DMS153 (cell line): ENCODE measurements at places on chromosomes 5 and 9.

DNA sequence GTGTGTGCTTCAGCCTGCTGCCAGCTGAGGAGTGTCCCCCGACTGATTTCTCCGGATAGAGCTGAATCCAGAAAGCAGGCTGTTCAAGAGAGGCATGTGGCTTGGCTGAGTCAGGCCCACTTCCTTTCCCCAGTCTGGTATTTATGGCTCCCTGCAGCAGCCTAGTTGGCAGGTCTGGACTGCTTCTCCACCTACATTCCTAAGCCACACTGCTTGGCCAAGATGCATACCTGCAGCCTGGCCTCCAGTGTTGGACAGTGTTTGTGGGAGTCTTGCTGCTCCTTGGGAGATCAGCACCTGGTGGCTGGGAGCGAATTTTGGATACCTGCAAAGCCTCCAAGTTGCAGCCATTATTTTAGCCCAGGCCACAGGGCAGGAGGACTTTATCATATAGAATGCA lies 670.8 kb downstream of the ACTL7B start:
- no peak for DNase-seq

- DNase-seq, result peak; percentile 6
These were observed 403.5 kb upstream of the TYRP1 start for GRCh38 chr9:12289711-12290110.

DNA sequence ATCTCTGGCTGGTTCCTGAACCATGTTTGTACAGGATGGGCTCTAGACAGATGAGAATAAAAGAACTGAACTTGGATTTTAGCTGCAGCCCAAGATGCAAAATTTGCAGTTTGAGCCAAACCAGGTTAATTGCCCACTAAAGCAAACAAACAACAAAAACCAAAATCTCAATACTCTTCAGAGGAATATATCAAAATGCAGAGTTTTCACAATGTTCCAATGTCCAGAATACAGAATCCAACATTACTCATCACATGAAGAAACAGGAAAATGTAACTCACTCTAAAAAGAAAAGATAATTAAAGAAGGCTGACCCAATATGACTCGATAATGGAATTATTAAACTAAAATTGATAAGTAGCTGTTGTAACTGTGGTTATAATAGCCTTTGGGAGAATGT lies 20.4 kb downstream of the FOXI1 start:
- no peak for DNase-seq

DNA sequence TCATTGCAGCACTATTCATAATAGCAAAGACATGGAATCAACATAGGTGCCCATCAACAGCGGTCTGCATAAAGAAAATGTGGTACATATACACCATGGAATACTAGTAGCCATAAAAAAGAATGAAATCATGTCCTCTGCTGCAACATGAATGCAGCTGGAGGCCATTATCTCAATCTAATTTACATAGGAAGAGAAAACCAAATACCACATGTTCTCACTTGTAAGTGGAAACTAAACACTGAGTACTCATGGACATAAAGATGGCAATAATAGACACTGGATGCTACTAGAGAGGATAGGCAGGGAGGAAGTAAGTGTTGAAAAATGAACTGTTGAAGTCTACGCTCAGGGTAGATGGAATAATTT lies 203.9 kb upstream of the CDH9 start:
- DNase-seq, result peak; percentile 97

DNA sequence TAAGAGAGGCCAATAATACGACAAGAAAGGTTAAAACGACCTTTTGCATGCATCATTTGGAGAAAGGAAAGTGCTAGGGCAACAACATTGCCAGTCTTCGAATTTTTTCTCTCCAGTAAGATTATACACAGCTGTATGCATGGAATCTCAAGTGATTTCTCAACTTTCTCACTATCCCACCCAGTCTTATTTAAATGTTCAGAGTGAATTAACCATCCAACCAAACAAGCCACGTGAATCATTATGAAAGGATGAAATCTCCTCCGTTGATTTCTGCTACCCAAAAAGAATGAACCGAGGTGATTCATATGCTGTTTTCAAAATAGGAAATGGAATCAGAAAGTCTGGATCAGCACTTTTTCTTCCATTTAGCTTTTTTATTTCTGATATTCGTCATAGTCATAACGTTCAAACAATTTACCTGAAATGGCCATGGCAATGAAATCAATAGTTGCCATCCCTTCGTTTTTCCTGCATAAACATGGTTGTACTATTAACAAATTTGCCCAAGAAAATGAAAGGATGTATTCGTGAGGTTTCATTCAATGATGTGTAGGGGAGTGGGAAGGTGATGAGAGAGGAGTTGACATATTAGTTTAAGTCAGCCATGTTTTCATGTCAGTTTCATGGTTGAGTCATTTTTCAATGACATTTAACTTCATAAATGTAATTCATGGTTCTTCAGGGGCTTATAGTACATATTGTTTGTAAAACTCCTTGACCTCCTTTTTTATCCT lies 170.9 kb upstream of the WWC1 start:
- no peak for DNase-seq

DNA sequence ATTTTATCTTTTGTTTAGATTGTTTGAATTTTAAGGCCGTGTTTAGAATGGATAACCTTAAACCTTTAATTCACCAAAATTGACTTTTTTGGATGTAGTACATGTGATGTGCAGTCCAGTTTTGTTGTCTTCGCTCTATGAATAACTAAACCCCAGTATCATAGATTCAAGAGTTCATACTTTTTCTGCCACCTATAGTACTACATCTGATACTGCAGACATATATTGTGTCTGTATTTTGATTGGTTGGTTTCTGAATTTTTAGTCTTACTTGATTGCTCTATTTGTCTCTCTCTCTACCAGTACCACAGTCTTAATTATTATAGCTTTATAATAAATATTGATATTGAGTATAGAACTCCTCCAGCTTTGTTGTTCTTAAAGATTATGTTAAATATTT lies 58.1 kb downstream of the PPIP5K2 start:
- no peak for DNase-seq

- no peak for DNase-seq
These were observed 333.6 kb downstream of the CSNK1G3 start for GRCh38 chr5:123845356-123846100.

DNA sequence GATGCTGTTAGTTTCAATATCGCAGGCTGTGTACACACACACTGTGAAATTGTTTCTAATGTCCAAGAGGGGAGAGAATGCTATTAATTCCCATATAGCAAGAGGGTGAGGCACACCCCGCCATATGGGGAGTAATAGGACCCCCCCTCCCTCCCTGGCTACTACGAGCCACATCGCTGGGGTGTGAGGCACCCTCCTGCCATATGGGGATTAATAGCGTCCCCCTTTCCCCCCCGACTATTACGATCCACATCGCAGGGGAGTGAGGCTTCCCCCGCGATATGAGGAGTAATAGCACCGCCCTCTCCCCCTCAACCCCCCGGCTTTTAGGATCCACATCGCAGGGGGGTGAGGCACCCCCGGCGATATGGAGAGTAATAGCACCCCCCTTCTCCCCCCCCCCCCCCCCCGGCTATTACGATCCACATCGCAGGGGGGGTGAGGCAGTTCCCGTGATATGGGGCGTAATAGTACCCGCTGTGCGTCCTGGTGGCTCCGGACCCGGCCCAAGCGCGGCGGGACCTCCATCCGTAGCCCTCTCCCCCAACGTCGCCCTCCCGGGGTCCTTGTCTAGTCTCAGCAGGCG lies 494 bp upstream of the STK32A start:
- no peak for DNase-seq

- no peak for DNase-seq
These were observed 39.4 kb downstream of the UNC5A start for GRCh38 chr5:176849611-176850227.

- no peak for DNase-seq
These were observed 17.1 kb downstream of the SCAI start for GRCh38 chr9:125126019-125126746.

DNA sequence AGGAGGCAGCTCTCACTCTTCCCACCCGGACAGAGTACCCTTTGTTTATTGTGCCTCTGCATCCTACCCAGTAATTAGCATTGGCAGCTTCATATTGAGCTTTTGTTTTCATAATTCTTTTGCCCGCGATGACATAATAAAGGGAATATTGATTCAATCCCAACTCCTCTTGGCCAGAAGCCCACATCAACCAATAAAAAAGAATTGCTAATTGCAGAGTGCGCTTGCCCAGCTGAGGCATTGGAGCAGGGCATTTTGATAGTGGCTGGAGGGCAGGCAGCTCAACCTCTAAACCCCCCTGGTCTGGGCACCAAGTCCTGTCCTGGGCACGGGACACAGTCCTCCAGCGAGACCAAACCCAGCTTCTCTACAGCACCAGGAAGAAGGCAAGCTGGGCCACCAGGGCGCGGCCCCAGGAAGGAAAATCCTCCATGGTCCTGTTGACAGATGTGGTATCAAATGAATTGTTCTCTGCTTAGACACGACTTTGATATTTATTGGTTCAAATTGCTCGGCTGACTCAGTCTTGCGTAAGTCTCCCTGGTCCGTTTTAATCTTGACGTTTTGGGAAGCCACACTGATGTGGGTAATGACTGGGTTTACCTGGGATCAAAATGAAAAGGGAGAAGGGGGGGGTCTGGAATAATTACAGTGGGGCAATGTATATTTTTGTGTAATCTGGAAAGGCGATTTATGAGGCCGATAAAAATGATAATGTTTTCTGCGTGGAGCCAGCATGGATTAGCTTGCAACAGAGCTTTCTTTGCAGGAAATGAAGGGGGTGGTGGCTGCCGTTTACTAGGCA lies 220.7 kb upstream of the MSX2 start:
- DNase-seq, result peak; percentile 49

DNA sequence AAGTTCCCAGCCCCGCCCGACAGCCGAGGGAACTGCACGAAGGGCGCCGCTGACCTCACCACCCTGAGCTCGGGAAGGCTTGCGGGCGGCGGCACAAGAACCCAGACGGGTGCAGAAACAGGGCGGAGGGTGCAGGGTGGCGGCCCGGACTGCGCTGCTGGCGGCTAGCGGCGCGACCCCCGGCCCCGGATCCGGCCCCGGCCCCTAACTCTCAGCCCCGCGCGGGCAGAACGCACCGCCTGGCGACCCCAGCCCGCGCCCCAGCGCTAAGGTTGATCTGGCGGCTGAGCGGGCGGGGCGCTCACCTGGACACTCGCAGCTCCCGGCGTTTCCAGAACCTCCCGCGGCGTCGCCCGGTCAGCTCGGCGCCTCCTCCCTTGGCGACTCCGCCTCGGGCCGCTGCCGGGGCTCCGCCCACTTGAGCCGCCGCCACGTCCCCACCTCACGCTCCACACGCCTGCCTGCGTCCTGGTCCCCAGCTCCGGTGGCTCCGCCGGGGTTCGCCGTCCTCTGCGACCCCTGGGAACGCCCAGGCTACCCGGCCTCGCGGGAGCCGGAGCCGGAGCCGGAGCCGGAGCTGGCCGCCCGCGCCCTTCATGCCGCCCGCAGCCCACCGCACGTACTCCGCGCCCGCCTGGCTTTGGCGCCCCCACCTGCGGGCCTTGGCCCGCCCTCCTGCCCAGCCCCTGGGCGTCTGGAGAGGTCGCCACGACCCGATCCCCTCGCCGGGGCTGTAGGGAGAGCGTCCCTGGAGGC lies at the start of gene P4HA2:
P4HA2 (minus strand) TSS at position 369 of the 756 bp plus-strand sequence. CDS start 9,227 bp downstream, outside the sequence.
- peak; percentile 47 for DNase-seq

GRCh38 chr9:111833941-111834340 lies 39.2 kb upstream of the SHOC1 start:
- DNase-seq, result no peak

DNA sequence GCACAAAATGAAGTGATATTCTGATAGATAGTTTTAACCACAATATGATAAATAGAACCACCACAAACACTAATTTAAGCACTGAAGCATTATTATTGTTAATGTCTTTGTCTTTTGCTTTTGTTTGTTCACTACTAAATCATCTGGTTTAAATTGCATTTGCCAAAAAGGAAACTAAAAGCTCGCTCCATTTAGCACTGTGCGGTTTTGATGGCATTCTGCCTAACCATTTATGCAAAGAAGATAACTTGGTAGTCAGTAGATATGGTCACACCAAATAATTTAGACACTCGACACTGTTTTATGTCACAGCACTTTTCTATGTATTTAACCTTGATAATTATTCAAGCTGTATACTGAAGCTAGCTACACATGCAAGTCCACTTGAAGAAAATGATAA lies 849.8 kb upstream of the CDH6 start:
- DNase-seq, result peak; percentile 42

GRCh38 chr9:133842174-133842573 lies 104.0 kb upstream of the SARDH start:
- peak; percentile 72 for DNase-seq

DNA sequence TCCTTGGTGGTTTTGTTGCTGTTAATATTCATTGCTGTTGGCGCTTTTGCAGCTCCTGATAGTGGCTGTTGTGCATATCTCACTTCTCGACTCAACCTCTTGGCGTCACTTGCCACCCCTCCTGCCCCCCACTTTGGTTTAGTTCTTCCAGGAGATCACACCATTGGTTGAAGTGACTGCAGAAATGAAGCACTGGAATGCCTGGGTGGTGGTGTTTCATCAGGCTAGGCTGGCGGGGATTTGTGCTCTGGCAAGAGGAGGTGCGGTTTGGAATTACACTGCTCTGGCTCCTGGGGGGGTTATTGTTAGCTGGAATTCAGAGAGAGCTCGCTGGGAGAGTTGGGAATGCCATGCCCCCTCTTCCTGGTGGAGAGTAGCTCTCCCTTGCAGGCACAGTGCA lies 11.5 kb downstream of the PRRC2B start:
- no peak for DNase-seq

DNA sequence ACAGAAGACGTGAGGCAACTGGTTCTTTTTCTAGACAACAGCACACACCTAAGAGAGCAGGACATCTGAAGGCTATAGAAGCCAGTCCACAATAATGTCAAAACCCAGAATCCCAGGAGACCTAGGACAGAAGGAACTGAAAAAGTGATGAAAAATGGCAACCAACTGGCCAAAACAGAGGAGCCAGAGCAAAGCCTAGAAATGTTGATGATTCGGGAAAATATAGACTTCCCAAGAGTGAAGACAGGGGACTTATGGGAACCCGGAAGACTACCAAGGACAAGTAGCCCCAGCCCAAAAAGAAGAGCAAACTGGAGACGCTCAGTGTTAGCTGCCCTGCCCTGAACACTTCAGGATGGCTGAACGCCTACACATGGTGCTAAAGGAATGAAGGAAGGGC lies 43.4 kb upstream of the ZNF366 start:
- DNase-seq, result no peak

GRCh38 chr5:152097128-152097527 lies 172.5 kb upstream of the GLRA1 start:
- DNase-seq, result no peak

- DNase-seq, result no peak
These were observed 789 bp downstream of the DOK3 start for GRCh38 chr5:177508837-177509236.

- no peak for DNase-seq
These were observed 17.6 kb upstream of the MTMR12 start for GRCh38 chr5:32330126-32330971.
